Stimulated activated CD4-positive, alpha-beta T cell treated with anti-CD3 and anti-CD28 coated beads, Interleukin-1b, Interleukin-23, amount 100 ng/mL, for 48 hours (primary cell): ENCODE measurements at places on chromosomes 12 and 14.

- DNase-seq = no peak
These were observed 101.1 kb upstream of the BCL2L14 start for GRCh38 chr12:11969437-11970154.

DNA sequence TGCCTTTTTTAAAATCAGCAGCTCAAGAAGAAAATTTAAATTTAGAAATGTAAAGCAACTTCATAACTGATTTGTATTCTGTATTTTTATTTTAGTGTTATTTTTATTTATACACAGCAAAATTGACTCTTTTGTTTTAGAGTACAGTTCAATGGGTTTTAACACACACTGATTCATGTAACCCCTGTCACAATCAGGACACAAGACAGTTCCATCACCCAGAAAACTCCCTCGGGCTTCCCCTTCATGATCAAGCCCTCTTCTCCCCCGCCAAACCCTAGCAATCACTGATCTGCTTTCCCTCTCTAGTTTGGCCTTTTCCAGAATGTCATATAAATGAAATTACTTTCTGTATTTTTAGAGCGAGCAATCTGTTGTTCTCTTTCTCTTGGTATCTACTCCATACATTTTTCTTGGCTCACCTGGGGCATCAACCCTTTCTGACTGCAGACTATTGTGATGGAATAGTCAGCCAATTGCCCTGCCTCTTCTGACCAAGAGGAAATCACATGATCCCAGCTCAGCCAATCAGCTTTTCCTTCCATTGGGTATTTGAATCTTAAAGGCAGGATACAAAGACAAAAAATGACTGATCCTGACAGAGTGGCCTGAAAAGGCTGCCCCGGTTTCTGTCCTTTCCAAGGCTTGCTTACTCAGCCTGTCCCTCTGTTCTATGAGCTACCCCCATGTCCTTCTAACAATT lies 5.3 kb downstream of the SLC5A8 start:
- no peak for DNase-seq

DNA sequence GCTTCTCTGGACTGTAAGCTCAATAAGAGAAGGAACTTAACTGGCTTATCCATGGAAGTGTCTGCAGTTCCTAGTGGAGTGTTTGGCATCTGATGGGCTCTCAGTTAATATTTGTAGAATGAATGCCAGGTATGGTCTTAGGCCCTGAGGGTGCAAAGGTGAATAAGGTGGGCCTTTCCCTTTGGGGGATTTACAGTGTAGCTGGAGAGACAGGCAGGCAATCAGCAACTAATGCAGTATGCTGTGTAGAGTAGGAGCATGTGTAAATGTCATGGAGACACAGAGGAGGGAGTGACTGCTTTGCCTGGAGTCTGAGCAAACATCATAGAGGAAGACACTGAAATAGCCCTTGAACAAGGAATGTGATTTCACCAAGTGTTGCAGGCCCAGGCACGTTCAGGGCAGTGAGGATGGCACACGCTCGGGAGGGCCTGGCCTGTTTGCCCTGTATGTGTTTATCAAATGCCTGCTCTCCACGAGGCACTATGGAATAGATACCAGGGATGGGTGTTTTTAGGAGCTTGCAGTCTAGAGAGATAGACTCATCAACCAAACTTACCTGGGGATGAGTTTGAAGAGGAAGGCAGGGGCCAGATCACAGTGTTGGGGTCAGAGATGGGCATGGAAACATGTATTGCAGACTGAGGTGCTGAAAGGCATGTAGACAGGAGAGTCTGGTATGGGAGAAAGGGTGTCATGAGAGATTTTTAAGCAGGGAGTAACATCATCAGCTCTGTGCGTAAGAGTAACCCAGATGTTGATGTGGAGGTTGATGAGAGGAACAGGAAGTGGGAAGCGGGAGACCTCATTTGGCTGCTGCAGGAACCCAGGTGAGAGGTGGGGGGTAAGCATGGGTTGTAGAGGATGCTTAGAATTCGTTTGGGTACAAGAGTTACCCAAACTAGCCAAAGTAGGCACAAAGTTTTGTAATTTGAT lies 54.1 kb downstream of the PLXNC1 start:
- no peak for DNase-seq

- DNase-seq = no peak
These were observed 51.5 kb downstream of the GTF2A1 start for GRCh38 chr14:81169267-81169666.

GRCh38 chr12:69655616-69656340 lies 43.3 kb downstream of the BEST3 start:
- no peak for DNase-seq
